GM04503 (cell line): ENCODE measurements at places on chromosomes 7 and 10.
A peak's percentile ranks its signal among the peaks of the same experiment; 100 is the strongest.

- DNase-seq: no peak
Observed at GRCh38 chr7:88700725-88701124, 58.8 kb upstream of the ZNF804B start.

DNA sequence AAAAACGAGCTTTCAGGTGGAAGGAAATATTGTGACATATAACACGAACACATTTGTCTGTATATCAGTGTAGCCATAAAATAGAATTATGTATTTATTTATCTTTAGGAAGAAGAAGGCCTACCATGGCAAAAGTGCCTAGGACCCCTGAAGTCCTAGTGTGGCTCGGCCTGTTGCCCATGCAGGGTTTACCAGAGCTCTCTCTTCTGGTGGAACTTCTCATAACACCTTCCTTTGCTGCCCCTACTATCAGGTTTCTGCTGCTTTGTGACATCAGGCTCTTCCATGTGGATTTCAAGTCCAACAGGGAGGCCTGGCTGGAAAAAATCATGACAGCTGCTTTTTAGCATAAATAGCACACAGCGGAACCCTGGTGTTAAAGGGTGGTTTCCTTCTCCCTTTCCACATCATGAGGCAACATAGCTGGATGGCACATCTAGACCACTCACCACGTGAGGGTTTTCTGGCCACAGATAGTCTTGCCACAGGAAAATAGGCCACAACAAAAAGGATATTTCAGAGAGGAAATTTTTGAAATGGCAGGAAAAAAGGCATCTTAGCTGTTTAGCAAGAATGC, 44.8 kb upstream of the ADO start:
- DNase-seq: no peak

GRCh38 chr7:341841-342638, 52.1 kb downstream of the FOXL3 start:
- DNase-seq: no peak

DNA sequence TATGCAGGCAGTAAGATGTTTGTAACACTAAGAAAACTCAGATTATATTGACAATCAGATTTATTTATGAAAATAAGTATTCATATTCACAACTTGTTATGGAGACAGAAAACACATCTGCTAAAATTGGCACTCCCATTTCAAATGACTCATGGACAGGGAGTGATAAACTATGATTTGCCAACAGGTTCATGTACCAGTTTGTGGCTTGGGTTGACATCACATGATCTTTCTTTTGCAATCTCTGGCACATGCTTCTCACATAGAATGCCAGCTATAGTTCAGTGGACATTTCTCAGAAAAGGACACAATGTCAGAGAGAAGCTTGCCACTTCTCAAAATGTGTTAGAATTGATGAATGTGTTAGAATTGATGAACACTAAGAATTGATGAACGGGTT, 663.2 kb upstream of the ANKRD30A start:
- DNase-seq: no peak

GRCh38 chr7:33761449-33762080, 143.8 kb upstream of the BMPER start:
- no peak for DNase-seq

DNA sequence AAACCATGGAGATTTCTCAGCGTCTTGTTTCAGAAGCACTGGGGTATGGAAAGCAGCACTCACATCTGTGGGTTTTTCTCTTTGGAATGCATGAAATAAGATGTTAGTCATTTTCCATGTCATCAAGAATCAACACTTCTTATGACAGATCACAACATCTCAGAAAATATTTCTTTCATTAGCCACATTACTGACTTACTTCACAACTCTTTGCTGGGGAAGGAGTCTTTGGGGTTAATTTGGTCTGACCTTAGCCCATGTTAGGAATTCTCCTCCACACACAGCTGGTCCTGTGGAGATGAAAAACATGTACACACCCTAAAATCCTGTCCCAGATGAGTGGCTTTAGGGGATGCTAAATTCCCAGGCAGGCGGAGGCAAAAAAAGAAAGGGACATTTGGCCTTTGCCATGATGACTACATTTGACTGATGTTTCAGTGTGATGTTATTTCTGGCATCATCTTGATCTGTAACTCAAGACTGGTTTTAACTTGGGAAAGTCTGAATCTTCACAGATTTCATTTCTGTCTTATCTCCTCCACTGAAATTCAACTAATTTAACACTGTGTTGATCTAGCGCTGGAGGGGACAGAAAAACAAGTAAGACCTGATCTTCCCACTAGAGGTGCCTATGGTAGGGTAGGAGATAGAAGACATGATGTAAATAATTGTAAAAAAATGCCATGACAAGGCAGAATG, 363.2 kb downstream of the PRPF18 start:
- peak; percentile 86 for DNase-seq

DNA sequence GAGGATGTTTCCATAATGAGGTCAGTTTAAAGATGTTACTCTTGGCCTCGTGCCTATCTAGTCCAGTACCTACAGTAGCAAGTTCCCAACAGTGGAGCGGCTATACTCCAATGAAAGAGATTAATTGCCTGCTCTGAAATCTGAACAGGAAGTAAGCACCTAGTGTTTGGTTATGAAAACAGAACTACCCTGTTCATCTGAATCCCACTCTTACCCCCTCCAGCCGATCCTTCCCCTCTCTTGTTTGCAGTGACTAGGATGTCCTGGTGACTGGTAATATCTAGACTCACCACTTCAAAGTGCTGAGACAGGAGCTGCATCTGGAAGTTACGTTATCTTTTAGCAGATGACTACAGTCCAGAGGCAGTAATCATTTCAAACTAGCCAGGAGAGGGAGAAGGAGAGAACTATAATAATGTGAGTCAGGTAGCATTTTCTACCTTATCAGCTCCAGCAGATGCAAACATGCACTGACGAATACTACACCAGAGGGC, 666.7 kb upstream of the NRP1 start:
- DNase-seq: no peak

DNA sequence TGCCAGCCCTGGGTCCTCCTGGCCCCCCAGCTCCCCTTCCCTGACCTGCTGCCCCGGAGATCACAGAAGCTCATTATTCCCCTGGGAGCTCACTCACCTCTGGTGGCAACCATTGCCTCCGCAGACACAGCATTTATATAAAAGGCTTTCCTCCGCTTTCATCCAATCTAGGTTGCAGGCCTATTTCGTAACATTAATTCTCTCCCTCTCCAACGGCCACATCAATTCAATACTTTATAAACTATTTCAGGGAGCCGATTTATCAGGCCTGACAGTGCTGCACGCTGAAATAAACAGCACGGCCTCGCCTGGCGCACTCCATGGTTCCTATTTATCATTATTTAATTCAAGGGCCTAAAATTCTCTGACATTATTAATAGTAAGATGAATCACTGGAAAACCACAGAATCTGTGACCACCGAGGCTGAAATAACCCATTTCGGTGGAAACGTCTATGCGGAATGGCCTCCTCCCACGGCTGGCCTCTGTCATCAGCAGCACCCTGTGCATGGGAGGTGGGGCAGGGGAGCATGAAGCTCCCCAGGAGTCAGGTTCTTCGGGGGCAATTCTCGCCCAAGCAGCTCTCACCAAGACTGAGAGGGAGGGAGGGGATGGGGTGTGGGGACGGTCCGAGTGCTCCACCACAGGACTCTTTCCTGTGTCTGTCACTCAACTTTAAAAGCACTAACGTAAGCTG, 249.3 kb upstream of the PFKP start:
- no peak for DNase-seq

DNA sequence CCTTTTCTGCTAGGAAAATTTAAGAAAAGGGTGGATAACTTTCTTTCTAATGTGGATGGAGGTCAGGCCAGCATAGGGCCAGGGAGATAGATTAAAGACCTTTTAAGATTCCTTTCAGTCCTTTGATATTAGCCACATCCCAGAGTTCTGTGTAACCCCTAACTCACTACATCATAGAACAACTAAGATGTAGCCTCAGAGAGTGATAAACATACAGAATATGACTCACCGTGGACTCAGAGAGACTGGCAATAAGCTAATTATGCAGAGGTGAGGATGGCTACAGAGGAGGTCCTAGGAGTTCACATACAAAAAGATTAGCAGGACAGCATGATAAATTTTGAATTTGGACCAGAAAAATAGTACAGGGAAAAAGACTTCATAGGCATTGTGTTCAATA, 141.0 kb downstream of the AOAH start:
- no peak for DNase-seq

GRCh38 chr10:2342206-2342605, 604.9 kb upstream of the ADARB2 start:
- DNase-seq: no peak

- no peak for DNase-seq
Observed at GRCh38 chr7:2450198-2451107, 25.7 kb downstream of the GRIFIN start.

DNA sequence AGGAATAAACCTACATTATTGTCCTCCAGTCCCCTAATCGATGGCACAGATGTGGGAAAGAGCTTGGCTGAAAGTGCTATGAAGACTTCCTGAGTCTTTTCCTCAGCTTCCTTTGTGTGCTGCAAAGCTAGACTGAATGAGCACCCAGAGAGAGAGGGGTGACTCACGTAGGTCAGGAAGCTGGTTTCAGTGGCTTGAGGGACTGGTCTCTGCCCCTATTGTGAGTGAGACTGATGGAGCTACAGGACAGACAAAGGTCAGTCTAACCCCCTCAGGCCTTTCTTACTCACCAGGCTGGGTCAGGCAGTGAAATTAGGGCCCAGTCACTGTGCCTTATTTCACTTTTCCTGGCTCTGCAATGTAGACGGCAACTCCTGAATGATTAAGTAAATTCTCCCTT, 171.1 kb upstream of the GRB10 start:
- no peak for DNase-seq

DNA sequence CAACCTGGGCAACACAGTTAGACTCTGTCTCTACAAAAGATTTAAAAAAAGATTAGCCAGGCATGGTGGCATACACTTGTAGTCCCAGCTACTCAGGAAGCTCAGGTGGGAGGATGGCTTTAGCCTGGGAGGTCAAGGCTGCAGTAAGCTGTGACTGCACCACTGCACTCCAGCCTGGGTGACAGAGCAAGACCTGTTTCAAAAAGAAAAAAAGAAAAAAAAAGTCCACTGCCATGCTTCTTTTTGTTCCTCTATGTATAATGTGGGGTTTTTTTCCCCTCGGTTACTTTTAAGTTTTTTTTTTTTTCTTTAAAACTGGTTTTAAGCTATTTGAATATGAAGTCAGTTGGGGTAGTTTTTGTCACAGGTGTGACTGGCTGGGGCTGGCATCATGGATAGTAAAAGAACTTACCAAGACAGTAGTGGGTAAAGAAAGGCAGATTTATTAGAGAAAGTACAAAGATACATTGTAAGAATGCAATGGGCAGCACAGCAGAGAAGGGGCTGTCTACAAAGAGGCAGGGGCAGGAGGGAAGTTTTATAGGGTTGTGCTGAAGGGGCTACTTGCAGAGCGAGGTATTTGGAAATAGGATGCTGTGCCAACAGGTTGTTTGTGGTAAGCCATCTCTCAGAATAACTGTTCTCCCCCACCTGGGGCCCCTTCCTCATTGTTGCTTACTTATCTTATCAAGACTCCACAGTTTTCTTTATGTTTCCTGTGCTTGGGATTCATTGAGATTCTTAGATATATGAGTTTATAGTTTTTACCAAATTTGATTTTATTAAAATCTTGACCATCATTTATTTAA, 177.3 kb downstream of the PHTF2 start:
- DNase-seq: no peak

GRCh38 chr7:51011710-51012350, 229.1 kb upstream of the GRB10 start:
- no peak for DNase-seq

DNA sequence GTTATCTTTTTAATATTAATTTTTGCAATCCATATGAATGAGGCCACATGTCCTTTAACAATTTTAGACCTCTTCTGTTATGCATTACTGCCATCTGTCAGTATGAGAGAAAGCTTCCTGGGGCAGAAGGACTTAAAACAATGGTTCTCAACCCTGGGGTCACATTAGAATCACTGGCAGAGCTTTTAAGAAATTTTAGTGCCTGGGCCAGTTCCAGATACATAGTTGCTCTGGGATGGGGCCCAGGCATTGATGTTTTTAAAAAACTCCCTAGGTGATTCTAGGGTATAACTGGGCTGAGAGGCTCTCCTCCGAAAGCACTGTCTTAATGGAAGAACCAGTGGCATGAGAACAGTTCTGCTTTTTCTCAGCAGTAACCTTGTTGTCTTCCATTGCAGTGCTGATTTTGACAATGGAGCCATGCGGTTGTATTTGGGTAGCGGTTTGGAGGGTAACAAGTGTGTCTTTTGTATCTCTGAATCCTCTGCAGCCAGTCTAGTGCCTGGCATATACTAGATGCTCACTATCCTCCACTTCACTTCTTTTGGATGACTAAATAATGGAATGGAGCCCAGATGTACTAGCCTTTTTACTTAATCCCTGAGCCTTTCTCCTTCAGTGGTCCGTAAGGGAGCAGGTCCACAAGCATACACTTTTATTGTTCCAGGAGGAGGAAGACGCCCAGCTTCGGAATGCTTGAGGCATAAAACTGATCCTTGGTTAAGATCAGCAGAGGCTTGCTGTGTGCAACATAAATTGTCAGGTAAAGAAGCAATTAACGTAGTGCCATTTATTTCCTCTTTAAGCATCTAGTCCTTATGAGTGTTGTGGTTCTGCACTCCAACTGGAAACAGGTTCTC, 227.1 kb downstream of the AUTS2 start:
- DNase-seq: no peak

DNA sequence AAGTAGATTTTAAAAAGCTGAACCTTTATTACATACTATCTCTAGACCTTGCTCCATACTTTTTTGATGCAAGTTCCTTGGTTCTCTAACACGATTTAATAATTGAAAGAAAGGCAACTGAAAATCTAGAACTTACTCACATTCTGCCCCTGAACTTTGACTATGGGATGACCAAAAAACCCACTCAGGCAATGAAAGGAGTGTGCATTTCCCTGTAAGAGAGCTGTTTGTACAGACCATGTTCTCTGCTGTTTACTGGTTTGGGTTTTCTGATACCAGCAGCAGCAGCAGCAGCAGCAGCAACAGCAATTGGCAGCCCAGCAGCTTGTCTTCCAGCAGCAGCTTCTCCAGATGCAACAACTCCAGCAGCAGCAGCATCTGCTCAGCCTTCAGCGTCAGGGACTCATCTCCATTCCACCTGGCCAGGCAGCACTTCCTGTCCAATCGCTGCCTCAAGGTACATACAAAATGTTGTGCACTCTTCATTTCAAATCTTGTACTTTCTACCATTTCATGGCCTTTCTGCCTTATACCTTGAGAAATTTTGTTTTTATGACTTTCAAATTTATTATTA, 216.7 kb downstream of the FOXP2 start:
- no peak for DNase-seq

- no peak for DNase-seq
Observed at GRCh38 chr7:108239501-108240225, 109.5 kb upstream of the LAMB4 start.

GRCh38 chr10:86693721-86694369, 25.5 kb downstream of the LDB3 start:
- peak; percentile 27 for DNase-seq

DNA sequence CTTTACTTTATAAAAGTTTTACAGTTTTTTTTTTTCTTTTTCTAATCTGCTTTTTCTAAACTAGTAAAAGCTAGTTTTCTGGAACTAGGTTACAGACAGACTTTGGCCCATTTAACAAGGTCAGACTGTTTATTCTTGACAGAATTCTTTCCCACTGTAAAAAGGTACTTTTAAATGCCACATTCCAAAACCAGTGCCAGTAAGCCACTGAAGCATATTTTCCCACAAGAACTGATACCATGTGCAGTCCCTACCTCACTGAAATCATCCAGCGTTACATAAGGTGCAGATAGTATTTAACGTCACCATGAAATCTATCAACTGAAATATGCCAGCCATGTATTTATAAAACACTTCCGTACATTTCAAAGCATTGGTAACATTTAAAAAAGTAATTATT, 121.6 kb downstream of the CDK6 start:
- DNase-seq: no peak

- DNase-seq: no peak
Observed at GRCh38 chr10:17533731-17534130, 79.3 kb upstream of the ST8SIA6 start.
